ENCODE measurements at places on chromosomes 7 and 10.

DNA sequence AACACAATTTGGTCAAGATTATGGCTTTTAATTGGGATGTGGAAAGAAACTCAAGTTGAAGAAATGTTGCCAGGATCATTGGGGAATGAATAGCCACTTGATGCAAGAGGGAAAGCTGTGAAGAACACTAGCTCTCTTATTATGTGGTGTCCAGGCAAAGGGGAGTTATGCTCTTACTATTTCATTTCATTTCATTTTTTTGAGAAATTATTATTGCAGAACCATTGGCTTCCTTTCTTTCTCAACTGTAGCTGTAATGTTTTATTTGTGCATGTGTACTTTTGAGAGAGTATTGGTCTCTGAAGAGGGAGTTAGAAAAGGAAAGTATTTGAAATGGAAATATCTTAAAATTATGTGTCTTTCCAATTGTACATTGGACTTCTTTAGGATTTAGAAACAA lies 312.6 kb upstream of the BMPER start:
- DNase-seq, result no peak

GRCh38 chr10:71213127-71213621 lies 804 bp downstream of the UNC5B start:
- DNase-seq, result no peak

DNA sequence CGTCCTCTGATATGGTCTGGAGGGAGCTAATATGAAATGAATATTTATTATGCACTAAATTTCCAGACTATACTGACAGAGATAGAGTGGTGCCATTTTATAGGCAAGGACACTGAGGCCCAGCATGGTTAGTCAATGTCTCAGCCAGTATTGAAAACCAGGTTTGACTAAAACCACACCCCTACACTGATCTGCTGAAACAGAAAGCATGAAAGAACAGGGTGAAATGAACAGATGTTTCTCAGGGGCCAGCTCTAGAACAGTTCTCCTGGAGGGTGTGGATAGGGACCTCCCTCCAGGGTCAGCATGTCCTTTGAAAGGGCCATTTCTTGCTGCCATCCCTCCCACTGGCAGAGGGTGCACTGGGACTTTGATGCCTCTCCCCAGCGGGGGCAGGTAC lies 700.5 kb downstream of the GRID1 start:
- DNase-seq, result no peak

- DNase-seq, result no peak
Measured at GRCh38 chr7:561631-562373, 42.2 kb upstream of the PDGFA start.

DNA sequence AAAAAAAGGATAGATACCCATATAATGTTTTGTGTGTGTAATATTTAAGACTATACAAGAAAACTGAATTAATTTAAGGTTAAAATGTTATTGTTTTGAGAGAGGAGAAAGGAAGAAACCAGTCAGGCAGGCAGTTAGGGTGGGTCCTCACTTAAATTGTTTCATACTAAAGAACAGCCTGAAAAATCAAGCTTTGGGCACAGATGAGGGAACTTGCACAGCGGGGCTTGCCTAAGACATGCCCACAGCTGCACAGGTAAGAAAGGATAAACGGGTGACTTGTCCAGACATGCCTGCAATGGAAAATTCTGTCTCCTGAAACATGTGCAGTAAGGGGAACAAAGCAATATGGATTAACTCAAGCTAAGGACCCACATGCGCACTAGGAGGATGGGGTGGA lies 158.4 kb downstream of the BBS9 start:
- DNase-seq, result no peak

DNA sequence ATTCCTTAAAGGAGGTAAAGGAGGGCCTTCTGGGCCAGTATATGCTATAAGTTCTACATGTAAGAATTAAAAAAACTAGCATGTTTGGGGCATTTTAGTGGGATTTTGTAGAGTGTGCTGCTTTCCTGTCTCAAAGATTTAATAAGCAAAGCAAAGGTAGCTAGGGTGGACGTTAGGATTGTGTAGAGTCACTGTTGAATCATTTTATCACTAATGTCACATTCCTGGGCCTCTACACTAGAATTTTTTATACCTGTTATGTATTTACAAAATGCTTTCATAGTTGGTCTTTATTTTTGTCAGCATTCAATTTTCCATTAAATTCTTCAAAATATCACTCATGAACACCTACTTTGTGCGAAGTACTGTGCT lies 139.4 kb upstream of the PHYHIPL start:
- DNase-seq, result no peak

GRCh38 chr7:13904689-13905088 lies 84.8 kb downstream of the ETV1 start:
- DNase-seq, result no peak

DNA sequence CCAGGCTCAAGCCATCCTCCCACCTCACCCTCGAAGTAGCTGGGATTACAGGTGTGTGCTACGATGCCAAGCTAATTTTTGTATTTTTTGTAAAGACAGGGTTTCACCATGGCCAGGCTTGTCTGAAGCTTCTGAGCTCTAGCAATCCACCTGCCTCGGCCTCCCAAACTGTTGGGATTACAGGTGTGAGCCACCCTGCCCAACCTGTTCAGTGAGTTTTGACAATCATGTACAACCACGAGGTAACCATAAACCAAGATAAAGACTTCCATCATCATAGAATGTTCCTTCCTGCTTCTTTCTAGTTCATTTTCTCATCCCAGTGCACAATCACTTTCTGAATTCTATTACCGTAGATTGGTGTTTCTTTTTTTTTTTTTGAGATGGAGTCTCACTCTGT lies 30.5 kb upstream of the MKRN1 start:
- no peak for DNase-seq

DNA sequence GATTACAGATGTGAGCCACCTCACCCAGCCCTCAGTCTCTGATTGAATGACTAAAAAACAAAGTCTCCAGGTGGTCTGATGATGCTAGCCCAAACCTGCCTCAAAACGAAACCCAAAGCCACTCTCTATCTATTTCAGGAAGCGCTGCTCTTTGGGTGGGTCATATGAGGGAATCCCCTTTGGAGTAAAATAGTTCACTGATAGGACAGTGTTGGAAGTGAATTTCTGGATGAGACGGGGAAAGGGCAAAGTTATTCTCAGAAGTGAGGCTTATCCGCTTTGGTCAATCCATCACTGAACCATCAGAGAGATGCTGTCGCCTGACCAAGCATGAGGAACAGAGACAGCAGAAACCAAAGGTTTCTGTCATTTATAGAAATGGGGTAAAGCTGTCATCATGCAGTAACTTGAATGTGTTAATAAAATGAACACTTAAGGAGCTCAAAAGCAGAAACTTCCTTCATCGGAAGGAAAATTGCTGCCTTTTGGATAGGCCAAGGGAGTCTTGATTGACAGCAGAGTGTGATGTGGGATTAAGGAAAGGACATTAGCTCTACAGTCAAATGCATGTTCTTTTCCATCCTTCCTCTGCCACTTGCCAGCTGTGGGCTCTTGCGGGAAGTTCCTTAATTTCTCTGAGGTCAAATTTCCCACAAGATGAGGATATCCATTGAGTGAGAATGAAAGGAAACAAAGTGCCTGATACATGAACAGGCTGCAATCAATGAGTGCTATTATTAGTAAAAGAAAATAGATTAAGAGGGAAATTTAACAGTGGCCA lies 64.9 kb upstream of the C1QL3 start:
- DNase-seq, result no peak

DNA sequence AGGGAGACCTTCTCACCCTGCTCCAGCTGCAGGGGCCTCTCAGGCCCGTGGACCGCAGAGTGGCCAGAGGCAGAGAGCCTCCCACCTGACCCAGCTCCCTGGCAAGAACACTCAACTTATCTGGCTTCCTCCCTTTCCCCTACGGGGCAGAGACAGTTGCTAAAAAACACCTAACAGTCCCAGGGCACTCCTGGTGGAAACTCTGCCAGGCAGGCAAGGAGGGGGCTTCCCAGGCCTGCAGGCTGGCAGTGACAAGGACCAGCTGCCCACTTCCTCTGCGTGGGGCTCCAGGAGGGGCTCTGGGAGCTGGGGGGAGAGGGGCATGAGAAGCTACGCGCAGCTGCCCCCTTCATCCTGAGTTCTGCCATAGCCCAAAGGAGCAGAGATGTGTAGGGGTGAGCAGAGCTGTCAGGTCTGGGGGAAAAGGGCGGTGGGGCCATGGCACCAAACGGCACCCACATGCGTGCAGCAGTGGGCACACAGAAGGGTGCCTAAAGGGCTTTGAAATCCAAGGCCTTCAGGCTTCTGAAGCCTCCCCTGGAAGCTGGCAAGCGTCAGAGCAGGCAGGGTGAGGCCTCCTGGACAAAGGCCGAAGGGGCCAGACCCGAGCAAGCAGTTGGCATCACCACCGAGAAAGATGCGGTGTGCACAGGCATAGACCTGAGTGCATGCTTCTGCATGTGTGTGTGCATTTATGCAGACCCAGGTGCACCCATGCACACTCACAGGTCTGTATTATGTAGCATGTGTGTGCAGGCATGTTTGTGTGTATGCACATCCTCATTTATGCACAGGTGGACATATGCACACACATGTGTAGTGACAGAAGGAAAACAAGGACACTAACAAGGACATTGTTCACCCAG lies 14.4 kb downstream of the SPOCK2 start:
- no peak for DNase-seq

DNA sequence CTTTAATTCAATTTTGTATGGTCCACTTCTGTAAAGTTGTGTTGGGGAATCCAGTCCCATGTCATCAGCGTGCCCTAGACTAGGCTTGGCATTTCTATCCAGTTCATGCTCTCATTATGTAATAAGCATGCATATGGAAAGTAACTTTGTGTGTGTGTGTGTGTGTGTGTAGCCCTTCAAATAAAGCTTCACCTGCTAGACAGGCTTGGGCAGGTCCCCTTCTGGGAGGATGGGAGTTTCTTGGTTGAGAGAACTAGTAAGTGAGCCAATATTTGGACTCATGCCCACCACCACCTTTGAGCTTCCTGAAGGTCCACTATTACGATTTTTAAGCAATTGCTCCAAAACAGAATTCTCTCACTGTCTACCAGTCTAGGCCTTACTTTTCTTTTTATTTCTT lies 6.9 kb downstream of the BZW2 start:
- DNase-seq, result no peak

DNA sequence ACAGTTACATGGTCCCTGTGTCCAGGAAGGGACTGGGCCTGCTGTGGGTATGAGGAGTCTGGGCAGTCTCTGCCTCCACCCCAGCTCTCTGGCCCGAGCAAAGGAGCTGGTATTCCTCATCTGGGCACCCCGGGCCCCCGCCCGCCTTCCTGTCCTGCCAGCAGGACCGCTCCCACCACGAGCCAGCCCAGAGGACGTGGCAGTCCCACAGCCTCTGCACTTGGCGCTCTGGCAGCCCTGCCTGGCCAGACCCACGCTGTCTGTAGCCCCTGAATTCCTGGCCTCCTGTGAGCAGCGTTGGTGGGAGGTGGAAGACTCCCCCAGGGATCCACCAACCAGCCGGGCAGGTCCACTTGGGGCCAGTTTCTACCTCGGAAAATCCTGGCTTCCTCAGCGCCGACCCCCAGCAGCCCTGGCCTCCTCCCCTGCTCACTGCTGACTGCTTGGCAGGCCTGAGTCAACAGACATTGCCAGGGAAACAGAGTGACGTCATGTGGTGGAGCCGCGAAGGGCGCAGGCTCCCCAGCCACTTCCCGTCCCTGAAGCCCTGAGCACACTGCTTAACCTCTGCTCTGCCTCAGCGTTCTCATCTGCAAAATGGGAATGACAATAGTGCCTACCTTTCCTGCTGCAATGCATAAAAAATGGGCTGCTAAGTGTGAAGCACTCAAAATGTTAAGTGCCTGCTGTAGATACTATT lies 21.6 kb upstream of the LIMK1 start:
- DNase-seq, result no peak

DNA sequence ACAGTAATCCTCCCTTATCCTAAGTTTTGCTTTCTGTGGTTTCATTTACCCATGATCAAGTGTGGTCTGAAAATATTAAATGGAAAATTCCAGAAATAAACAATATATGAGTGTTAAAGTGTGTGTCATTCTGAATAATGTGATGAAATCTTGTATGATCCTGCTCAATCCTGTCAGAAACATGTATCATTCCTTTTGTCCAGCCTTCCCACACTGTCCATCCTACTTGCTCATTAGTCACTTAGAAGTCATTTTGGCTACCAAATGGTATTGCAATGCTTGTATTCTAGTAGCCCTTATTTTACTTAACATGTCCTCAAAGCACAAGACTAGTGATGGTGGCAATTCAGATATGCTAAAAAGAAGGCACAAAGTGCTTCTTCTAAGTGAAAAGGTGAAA lies 1211.2 kb upstream of the SORCS1 start:
- DNase-seq, result no peak

DNA sequence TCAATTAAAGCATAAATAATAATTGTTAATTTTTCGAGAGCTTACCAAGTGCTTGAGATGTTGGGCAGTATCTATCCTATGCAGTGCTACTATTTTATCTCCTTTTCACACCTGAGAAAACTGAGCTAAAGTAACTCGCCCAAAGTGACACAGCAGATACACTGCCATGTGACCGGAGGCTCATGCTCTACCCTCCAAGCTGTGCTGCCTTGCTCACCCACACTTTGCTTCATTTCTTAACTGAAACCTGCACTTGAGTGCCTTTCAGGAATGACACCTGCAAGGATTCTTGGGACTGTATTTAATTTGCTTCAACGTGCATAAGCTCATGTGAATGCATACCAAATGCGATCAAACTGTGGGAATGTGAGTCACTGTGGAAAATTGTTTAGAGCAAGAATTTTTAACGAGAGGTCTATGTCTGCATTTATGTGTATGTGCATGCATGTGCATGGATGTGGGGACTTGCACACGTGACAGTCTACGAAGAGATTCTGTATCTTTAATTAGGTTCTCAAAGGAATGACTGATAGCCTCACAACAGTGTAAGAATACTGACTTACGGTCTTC lies 119.2 kb downstream of the ADCYAP1R1 start:
- DNase-seq, result no peak

DNA sequence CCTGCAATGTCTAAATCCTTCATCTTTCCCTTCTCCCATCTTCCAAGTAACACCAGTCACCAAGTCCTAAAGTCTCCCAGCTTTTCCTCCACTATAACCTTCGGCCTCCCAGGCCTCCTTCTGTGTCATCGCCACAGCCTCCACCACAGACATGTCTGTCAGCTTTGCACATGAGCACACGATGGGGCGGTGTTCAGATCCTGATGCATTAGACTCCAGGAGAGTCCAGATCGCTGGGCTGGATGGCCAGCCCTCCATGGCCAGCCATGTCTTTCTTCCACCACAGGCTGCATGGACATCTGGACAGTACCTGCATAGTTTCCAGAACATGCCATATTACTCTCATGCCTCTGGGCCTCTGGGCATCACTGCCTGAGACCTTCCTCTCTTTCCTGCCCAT lies 974.2 kb upstream of the ZNF722 start:
- no peak for DNase-seq

GRCh38 chr10:33876584-33877400 lies 542.3 kb upstream of the NRP1 start:
- DNase-seq, result no peak

- DNase-seq, result no peak
Measured at GRCh38 chr10:128896963-128897362, 570.1 kb upstream of the MGMT start.

DNA sequence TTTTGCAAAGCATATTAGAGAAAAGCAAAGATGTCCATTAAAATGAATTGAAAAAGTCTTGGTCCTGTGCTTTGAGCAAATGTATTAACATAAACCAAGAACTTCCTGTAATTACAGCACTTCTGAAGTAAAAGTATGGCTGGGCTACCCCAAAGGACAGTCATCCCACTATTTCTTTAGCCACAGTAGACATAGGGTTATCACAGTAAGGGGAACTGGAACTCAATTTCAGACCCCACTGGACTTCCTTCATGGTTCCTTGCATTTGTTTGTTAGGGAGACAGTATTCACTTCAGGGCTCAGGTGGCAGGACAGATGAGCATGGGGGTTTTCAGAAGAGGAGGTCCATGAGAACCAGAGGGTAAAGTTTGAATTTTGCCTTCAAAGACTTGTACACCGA lies 203.1 kb upstream of the PDE1C start:
- no peak for DNase-seq
